ENCODE measurements at places on chromosomes 12 and 14.

DNA sequence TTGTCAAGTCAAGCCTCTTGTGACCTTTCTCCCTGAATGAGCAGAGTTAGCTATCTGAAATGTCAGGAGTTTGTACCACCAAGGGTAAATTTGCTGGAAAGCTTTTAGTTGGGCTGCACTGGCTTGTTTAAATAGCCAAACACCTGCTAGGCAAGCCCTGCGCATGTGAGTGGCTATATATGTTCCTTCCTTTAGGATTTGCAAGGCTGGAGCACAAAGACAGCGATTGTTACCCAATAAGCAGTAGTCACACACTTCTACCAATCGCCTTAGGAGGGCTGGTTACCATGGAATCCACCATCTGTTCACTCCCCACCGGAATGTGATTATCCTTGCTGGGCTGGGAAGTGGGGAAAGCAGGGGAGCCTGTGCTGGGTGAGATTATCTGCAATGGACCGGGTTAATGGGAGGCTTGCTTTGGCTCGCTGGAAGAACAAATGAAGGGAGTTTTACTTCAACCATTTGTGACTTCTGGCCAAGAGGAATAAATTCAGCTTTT is 102.5 kb downstream of the FGD4 start:
- peak; percentile 26 for DNase-seq

DNA sequence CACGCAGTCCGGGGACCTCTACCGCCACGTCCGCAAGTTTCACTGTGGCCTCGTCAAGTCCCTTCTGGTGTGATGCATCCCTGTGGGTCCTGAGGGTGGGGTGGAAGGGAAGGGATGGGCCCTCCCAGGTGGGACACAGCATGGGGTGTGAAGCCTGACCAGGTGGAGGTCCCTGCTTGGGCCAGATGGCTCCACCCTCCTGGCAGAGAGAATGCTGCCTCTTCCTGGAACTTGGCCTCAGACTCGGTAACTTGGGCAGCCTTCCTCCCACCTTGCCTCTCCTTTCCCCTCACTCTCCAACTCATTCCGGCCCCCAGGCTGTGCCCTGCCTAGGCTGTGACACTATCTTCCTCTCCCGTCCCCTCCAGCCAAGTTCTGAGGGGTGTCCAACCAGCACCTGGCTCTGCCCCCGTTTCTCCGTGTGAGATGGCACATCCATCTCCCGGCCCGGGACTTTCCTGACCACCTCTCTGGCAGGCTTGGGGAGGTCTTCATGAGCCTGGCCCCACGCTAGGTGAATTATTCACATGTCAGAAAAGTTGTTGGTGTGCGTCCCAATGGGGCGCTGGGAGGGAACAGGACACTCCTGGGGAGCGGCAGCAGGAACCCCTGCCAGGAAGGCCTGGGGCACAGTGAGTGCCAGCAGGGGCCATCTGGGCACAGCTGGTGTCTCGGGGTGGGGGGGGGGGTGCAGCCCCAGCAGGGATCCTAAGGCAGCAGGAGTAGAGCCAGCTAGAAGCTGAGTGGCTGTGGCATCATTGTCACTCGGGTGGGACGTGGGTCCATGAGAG is 1.7 kb downstream of the ZBTB42 start:
- DNase-seq = no peak

GRCh38 chr14:61179796-61180398 is 101.2 kb downstream of the TMEM30B start:
- no peak for DNase-seq

- no peak for DNase-seq
Observed at GRCh38 chr12:105832806-105833205, 305.9 kb downstream of the NUAK1 start.

GRCh38 chr14:26928019-26928418 is 330.2 kb upstream of the NOVA1 start:
- no peak for DNase-seq

GRCh38 chr12:9719790-9720189 is 13.1 kb downstream of the CLECL1 start:
- no peak for DNase-seq

DNA sequence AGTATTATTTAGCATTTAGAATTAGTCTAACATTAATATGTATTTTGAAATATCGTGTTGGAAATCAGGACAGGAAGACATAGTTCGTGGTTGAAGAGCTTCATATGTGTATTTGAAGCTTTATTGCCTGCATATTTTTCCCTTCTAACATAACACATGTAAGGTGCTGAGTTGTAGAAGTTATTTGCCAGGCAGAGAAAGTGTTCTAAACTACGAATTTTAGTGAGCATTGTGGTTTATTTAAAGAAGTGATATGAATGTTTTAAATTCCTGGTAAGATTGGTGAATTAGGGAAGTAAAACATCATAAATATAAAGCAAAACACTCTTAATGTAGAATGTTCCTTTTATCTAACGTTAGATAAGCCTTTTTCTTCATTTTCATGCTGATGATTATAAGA is 2.5 kb downstream of the RASSF3 start:
- DNase-seq = no peak

DNA sequence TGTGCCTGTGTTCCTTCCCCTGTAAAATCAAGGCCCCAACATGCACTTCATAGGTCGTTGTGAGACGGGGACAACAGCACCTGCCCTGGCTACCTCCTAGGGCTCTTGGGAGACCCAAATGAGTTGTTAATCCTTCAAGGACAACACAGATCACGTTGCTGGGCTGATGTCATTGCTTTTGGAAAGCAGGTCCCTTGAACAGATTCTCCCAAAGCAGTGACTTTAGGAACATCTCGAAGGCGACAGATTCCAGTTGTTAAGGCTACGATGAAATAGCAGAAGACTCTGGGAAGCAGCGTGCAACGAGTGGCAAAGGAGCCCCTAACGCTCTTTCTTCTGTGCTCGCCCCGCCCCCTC is 26.2 kb upstream of the MAP1LC3B2 start:
- DNase-seq = no peak

DNA sequence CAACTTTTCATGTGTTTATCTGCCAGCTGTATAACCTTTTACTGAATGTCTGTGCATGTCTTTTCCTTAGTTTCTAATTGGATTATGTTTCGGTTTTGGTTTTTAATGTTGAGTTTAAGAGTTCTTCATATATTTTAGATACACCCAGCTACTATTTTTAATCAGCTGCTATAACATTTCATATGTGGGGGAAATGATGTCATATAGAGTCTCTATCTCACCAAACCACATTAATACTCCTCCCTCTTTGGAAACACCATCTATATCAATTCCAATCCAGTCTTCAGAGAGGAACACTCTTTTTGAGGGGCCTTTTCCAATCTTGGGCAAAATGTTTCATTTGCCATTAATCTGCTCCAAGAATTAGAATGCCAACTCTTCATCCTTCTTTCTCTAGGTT is 28.5 kb upstream of the GCH1 start:
- DNase-seq = no peak

DNA sequence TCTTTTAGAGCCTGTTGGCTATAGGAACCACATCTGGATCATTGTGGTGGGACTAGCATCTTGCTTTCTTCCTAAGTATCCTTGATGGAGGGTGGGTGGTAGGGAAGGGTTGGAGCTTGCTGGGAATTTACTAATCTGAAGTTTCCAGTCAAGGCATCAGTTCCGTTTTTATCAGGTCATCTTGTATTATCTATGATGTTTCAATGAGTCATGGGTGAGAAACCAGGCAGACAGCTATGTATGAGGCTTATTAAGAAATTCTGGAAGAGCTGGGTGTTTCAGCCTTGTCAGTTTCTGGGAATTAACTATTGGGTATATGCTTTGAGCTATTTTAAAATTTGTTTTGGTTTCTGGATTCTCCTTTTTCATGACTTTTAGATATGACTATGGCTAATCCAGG is 11.3 kb downstream of the TSFM start:
- peak; percentile 74 for DNase-seq

DNA sequence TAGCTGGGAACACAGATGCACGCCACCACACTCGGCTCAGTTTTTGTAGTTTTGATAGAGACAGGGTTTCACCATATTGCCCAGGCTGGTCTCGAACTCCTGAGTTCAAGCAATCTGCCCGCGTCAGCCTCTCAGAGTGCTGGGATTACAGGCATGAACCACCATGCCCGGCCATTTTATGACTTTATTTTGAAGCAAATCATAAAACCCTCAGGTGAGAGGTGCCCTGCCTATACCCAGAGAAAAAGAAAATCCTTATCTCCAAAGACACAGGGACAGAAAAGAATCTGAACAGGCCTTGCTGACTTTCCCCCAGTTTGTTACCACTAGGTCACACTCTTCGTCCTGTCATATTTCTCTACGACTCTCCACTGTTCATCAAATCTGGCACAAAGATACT is 48.8 kb downstream of the DAO start:
- DNase-seq = no peak

DNA sequence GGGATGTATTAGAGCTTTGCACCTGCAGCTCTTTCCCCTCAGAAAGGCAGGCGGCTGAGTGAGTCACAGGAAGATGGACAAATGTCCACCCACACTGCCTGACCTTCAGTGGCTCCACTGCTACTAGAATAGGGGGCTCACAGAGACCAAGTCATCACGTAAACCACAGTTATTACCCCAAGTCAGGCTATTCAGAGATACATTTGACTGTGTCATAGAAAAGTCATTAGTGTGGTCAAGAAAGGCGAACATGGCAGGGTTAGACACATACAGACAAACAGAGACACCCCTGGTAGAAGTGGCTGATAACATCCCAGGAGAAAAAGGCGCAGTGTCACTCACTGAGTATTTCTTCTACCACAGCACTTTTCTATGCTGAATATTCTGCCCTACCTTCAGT is 36.0 kb downstream of the GCH1 start:
- DNase-seq = no peak

- no peak for DNase-seq
Observed at GRCh38 chr14:102071283-102071998, 15.4 kb downstream of the HSP90AA1 start.

DNA sequence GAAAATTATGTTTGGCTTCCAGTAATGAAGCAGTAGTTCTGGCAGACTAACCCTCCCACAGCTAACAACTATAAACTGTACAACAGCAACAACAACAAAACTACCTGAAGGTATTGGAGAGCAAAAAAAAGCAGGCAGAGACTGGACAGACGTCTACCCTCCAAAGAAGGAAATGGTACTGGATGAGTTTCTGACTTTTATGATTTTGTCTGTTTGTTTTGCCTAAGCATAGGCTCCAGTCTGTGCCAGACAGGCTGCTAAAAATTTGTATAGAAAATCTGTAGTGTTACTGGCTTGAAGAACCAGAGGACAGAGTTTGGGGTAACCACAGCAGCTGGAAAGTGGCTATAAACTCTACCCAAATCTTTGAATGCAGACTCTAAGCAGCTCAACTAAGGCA is 131.3 kb downstream of the SLC25A47 start:
- DNase-seq = no peak

DNA sequence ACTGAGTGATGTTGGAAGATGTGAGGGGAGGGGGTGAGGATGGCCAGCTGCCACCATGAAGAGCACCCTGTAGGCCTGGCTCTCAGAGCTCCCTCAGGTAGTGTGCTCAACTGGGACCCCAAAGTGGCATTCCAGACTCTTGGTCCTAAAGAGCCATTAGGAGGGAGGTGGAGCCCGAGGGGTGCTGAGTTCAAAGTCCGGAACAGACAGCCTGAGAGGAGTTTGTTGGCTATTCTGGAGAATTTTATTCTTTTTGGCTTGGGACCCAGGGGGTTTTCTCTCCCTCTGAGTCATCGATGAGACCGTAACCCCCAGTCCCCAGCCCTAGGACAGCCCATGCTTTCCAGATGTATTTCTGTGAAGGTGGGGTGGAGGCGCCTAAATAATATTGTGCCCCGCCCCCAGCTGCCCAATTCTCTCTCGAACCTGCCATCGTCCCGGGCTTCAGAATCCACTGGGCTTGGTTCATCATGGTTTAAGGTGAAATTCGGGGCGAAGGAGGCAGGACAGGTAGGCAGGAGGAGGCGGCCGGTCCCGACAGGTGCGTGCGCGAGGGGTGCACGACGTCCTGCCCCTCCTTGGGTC is 690 bp upstream of the RBP5 start:
- DNase-seq = no peak

DNA sequence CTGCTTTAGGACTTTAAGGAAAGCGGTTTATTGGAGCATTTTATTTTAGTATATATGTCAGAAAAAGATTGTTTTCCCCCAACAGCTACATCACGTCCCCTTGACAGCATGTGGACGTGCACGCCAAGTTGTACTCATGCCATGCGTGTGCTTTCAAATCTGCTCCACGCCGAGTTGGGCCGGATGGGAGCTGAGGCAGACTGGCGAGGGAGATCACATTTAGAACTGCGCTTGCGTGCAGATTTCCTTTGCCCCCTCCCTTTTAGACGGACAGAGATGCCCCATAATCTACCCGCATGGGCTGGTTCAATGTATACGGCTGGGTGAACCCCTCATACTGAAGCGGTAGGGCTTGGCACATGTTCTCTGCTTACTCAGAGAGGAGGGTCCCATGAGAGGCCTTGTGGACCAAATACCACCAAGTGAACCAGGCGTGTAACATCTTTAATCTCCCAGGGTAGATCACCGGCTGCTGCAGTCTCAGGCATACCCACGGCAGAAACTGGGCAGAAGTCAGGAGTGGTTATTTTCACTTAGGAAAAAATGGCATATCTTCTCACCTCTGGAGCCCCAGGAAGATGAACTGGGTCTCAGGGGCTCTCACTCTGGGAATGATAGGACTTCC is 92.1 kb downstream of the ESR2 start:
- DNase-seq = no peak

DNA sequence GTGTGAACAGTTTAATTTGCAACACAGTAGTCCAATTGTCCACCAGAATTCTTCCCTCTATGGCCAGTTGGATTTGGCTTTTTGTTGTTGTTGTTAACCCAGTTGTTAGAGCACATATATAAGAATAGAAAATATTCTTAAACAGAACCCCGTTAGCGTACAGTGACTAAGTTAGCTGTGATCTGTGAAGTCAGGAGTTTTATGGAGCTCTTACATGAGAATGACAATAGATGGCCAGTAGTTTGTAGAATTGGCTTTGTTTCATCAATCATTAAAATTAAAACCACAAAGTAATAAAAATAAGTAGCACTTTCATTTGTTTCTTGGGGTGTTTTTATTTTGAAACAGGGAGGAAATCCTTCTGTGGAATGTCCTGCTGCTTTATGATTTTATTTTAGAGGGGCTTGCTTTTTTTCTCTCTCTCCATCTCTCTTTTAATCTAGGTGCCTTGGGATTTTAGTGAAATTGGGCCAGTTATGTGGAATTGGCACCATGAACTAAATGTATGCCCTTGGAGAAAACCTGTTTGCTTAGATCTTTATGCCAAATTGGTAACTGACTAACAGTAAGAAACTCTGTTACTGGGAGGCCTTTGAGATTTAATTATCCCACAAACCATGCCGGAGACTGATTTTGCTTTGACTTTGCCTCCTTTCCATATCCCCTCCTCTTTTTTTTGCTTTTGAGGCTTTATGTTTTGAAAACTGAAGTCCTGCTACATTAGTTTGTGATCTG is 22.9 kb downstream of the FBXW8 start:
- no peak for DNase-seq

Measured in NCI-H226 (cell line).